ENCODE measurements at places on chromosomes 7 and 10.

DNA sequence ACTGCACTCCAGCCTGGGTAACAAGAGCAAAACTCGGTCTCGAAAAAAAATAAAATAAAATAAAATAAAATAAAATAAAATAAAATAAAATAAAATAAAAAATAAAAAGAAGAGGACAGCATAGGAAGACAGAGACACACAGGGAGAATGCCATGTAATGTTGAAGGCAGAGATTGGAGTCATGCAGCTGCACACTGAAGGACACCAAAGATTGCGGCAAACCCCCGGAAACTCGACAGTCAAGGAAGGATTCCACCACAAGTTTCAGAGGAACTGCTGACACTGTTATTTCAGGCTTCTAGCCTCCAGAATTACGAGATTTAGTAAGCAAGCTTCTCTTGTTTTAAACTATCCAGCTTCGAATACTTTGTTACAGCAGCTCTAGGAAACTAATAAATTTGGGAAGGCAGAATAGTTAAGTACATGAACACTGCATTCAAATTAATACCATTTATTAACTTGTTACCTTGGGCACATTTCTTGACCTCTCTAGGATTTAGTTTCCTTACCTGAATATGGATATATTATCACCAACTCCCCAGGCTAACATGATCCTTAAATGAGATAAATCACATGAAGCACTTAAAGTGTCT lies 9.5 kb downstream of the CPED1 start:
- no peak for DNase-seq

GRCh38 chr10:105171945-105172344 lies 530.9 kb downstream of the SORCS3 start:
- DNase-seq: no peak

DNA sequence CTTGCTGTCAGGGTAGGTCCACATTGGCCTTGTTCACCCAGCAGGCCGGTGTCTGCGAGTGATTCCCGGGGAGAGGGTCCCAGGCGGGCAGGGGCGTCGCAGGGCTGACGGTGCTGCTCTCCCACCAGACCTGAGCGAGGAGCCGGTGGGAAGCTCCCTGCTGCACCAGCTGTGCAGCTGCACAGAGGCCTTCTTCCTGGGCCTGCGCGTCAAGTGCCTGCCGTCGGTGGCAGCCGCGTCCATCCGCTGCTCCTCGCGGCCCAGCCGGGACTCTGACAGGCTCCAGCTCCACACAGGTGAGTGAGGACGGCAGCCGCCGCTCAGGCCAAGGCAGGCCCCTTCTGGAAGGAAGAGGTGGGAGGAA lies 14.6 kb downstream of the AMZ1 start:
- no peak for DNase-seq

DNA sequence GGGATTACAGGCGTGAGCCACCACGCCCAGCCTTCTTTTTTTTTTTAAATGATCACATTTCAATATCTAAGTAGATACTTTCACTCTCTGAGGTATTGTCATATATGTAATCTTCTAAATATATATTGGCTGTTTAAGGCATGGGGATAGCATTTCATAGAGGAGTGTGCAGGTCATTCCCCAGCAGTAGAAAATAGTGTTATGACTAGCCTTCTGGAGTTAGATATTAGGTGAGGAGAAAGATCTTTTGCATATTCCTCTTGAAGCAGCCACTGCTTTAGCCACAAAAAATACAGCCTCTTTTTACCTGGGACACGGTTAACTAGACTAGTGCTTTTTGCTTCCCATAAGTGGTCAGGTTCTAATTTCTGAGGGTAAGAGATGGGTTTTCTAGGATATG lies 28.9 kb downstream of the ADD3 start:
- DNase-seq: no peak

GRCh38 chr10:1454428-1454827 lies 282.9 kb downstream of the ADARB2 start:
- no peak for DNase-seq

GRCh38 chr10:84265418-84265817 lies 20.6 kb downstream of the RGR start:
- DNase-seq: no peak

DNA sequence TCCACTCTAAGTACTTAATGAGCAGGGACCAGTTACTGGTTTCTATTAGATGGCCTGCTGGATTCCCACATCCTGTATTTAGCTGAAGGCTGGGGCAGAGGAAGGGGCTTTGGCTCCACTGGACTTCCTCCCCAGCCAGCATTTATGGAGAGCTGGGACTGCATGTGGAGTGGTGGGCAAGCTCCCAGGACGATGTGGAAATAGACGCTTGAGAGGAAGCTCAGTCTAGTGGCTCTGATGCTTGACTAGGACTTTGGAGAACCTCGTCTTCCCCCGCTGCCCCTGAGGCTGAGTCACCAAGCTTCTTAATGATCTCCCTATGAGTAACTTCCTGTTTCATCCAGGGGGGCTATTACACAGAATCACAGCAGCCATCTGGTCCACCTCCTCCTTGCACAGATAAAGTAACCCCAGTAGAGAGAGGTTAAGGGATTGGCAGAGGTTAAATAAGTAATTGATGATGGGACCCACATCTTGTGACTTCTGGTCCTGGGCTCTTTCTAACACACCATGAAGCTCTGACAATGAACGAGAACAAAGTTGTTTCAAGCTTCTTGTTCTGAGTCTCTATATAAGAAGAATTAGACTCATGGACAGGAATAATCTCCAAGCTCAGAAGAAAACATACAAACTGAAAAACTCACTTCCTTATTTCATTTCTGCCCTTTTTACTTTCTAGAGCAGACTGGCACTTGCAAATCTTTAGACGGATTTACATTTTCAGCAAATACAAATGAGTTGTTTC lies 126.2 kb downstream of the PRPF18 start:
- DNase-seq: no peak

DNA sequence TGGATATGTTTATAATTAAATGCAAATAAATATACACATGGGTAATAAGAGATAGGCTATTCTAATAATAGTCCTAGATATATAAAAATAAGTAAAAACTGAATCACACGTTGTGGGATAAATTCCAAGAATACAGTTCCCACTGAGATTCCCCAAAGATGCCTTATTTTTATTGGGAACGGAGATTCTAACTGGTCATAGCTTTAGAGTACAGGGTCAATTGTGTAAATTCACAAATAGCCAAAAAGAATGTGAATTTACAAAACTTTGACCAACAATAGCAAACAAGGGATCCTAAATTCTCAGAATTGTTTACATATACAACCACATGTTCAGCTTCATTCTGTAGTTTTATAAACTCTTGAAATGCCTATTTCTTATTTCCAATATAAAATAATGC lies 65.0 kb downstream of the VSTM4 start:
- DNase-seq: no peak

DNA sequence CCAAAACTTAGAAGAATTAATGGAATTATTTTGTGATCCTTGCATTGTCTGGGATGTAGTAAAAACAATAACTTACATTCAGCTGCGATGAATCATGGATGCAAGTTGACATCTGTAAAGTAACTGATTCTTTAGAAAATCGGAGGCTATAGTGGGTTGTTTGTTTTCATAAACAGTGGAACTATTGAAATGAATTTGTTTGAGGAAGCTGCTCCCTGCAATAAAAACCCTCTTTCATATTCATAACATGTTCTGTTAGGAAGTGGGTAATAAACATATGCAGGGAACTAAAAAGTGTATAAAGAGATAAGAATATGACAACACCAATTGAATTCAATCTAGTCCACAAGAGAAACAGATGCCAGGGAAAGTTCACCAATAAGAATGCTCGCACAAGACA lies 53.6 kb downstream of the AGMO start:
- DNase-seq: no peak

GRCh38 chr10:3853016-3853415 lies 68.0 kb upstream of the KLF6 start:
- DNase-seq: no peak

DNA sequence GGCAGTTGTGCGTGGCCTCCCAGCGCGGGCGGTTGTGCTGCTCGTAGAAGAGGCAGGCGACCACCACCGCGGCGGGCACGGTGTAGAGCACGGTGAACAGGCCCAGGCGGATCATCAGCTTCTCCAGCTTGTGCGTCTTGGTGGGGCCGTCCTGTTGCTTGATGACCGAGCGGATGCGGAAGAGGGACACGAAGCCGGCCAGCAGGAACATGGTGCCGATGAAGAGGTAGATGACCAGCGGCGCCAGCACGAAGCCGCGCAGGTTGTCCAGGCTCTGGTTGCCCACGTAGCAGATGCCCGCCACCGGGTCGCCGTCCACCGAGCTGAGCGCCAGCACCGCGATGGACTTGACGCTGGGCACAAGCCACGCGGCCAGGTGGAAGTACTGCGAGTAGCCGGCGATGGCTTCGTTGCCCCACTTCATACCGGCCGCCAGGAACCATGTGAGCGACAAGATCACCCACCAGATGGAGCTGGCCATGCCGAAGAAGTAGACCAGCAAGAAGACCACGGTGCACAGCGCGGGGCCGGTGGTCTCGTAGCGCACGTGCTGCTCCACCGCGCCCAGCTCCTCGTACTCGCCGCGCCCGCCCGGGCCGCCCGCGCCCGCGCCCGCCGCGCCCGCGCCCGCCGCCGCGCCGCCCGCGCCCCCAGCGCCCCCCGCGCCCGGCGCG lies 2.2 kb downstream of the FZD8 start:
- peak; percentile 18 for DNase-seq

DNA sequence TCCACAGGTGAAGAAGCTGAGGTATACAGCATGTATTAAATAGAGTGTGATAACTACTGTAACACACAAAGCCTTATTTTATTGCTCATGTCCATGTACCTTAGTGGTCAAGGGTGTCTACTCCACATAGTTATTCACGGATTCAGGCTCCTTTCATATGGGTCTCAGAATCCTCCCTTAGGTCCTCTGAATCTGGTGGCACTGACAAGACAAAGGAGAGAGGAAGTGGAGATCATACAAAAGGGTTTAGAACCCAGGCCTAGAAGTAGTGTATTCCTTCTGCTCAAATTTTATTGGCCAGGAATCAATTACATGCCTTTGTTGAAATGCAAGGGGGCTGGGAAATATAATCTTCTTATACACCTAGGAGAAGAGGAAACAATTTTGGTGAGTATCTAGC lies 164.6 kb downstream of the PTEN start:
- DNase-seq: no peak

DNA sequence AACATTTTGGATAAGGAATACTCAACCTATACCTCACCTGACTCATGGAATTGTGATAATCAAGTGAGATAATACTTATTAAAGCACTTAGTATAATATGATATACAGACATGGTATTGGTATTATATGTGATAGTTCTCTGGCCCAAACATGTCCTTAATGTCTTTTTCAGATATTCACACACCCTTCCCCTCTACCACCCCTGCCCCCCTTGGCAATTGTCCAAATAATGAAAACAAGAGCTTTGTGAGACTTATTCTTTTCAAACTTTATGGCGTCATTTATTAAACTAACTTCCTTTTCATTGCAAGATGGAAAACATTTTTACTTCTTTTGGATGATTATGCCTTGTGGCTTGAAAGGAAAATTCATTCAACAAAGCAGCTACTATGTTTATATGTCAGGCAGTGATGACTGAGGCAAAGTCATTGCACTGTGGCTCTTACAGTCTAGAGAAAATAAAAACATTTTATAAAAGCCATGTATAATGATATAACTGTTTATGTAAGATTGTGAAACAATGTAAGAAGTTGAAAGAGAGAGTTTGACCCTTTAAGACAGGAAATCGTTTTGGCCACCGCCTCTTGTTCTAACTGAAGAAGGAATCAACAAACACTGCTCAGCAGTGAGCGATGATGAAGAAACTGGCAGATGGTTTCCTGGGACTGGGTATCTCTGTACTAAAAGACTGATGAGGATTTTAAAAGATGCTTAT lies 27.4 kb downstream of the MINPP1 start:
- no peak for DNase-seq

- DNase-seq: no peak
Measured at GRCh38 chr7:68613405-68613804, 984.9 kb upstream of the AUTS2 start.

- no peak for DNase-seq
Measured at GRCh38 chr7:36916116-36916515, 191.8 kb upstream of the AOAH start.

GRCh38 chr7:41481353-41481752 lies 221.5 kb downstream of the INHBA start:
- DNase-seq: no peak

- no peak for DNase-seq
Measured at GRCh38 chr7:128190051-128190647, 50.9 kb upstream of the LEP start.

- no peak for DNase-seq
Measured at GRCh38 chr10:119546009-119546408, 3.5 kb upstream of the RGS10 start.

- DNase-seq: no peak
Measured at GRCh38 chr10:78194050-78194449, 160.4 kb downstream of the RPS24 start.

DNA sequence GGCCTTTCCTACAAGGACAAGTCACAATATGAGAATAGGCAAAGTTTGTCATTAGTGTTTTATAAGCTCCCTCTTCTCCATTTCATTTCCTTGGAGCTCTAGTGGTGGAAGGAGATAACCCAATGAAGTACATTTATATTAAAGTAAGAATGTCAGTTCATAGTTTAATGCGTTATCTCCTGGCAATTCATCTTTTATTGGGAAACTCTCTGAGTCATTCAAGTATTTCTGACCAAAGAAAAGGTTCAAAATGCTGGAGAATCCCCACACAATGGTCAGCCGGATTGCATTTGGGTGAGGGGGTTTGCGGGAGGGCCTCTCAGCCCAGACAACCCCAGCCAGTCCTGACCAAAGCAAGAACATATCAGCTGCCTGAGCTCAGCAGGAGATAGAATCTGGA lies 321.5 kb upstream of the NRP1 start:
- DNase-seq: no peak

DNA sequence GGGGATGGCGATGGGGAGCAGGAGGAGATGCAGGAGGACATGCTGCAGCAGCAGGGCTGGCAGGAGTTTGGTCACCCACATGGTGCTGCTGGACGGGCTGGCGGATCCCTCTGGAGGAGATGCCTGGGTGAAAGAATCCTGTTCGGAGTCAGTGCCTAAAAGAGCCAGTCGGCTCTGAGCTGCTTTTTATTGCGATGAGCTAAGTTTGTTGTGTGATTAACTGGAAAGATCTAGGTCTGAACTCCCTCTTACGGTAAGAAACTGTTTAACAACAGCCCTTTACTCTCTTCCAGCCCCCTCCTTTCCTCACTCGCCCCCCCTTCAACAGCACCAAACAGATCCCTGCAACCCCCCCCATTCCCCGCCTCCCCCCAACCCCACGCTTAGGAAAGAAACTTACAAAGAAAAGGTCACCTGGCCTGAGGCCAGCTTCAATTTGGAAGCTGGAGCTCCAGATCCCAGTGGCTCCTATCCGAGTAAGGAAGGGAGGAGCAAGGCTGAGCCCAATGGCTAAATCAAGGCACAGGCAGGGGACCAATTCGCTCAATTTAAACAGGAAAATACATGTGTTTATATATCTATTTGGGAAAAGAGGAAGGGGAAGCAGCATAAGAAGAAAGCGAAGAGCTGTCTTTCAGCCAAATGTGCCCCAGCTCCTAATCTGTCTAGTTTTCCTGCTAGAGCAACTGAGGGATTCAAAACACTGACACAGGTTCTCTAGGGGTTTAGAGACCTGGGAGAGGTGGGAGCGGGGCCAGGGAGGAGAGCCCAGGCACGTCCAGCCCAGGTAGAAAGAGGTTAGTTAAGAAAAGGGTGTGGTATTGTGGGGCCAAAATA lies at the start of gene HGF:
Gene HGF, minus strand, starts transcription at position 157 of the 837 bp plus-strand sequence. Its CDS starts 76 bp downstream, at position 81.
- DNase-seq: no peak

GRCh38 chr10:9451211-9451773 lies 1396.8 kb downstream of the GATA3 start:
- no peak for DNase-seq
